ENCODE measurements at places on chromosomes 12 and 14.

DNA sequence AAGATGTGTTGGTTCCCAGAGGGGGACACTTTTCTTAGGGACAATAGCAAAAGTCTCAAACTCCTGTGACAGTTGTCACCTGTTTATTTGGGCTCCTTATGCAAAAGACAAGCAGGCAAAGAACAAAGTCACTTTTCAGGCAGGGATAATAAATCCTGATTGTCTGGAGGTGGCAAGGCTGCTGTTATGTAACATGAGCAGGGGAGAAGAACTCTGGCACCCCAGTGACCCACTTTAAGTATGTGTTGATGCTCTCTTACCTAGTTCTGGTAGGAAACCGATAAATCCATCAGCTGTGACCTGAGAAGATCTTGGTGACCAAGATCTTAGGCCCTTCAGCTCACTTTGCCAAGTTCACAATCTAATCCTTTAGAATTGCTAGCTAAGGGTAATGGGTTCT is 17.4 kb downstream of the MDGA2 start:
- no peak for DNase-seq

DNA sequence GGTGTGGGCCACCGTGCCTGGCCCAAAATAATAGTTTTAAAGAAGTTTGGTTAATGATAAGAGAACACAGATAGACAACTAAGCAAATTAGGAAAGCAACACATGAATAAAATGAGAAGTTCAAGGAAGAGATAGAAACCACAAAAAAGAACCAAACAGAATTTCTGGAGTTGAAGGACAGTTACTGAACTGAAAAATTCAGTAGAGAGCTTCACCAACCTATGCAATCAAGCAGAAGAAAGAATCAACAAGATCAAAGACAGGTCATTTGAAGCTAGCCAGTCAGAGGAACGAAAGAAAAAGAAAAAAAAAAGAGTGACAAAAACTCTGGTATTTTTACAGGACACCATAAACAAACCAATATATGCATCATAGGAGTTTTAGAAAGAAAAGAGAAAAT is 15.4 kb upstream of the KRT83 start:
- DNase-seq, result no peak

GRCh38 chr12:21221778-21222177 is 90.8 kb downstream of the SLCO1B1 start:
- no peak for DNase-seq

GRCh38 chr14:41302776-41303175 is 303.9 kb upstream of the LRFN5 start:
- no peak for DNase-seq

- DNase-seq, result no peak
These were observed 43.0 kb downstream of the SERPINA3 start for GRCh38 chr14:94655169-94655710.

DNA sequence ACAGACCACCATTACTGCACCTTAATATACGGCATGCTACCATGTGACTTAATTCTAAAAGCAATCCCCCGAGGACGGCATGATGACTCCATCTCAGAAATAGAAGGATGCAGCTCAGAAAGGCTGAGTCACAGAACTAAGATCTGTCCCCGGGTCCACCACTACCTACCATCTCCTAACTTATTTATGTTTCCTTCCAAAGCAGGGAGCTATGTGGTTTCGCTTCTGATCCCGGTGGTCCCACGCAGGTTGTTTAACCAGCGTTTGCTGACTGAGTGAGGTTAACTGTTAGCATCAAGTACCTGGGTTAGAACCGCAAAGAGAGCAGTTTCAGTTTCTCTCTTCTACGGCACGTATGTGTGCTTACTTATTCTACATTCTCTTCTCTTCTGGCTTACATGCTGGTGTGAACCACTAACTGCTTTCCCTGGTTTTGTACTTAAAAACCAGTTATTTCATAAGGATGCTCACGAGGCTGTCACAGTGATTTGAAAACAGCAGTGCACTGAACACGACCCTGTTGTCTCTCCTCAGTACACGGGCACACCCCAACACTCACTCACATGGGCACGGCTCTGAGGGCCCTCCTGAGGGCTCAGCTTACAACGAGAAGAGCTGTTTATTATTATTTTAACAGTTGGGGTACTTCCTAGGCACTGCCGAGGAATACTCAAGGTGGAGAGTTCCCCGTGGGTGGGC is 66.7 kb downstream of the CCDC88C start:
- no peak for DNase-seq

- DNase-seq, result no peak
These were observed 8.9 kb downstream of the MAP4K5 start for GRCh38 chr14:50523271-50524041.

- DNase-seq, result no peak
These were observed 19.5 kb downstream of the DICER1 start for GRCh38 chr14:95137804-95138167.

GRCh38 chr12:105319691-105320209 is 10.7 kb upstream of the C12orf75 start:
- DNase-seq, result no peak

- no peak for DNase-seq
These were observed 146.5 kb downstream of the KIF26A start for GRCh38 chr14:104284636-104285507.

GRCh38 chr14:95834496-95834895 is 42.1 kb upstream of the TUNAR start:
- DNase-seq, result no peak

DNA sequence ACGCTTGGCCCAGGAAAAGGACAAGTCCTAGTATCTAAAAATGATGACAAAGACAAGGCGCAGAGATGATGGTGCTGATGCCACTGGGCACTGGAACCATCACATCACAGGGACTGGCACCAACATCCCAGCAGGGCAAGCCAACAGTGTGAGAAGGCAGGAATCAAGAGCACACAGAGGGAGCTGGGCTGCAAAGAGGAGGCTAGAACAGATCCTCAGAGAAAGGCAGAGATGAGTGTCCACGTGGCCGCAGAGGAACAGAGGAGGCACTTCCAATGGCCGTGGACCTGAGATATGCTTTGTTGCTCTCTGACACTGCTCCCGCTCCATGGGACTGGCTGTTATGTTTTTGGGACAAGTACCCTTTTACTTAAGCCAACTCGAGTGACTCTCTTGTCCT is 17.9 kb downstream of the FOXN3 start:
- no peak for DNase-seq

GRCh38 chr12:11793921-11794710 is 144.6 kb downstream of the ETV6 start:
- DNase-seq, result no peak

- DNase-seq, result no peak
These were observed 75.9 kb downstream of the CCDC88C start for GRCh38 chr14:91341751-91342154.

GRCh38 chr12:85779768-85780167 is 56.4 kb downstream of the RASSF9 start:
- no peak for DNase-seq

DNA sequence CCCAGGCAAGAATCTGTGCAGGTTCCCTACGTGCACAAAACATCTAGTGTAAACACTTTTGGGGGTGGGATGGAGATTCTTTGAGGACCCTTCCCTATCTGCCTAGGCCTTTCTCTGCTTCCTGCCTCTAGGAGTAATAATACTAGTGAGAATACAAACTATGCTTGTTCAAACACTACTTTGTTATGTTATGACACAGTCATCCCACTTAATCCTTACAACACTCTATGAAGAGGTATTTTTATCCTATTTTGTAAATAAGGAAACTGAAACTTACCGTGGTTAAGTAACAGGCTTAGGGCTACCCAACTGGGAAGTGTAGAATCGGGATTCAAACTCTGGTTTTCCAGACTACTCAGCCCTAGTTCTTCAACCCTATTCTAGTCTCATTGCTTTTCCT is 96.5 kb downstream of the KCNA5 start:
- no peak for DNase-seq

- no peak for DNase-seq
These were observed 2.0 kb downstream of the FERMT2 start for GRCh38 chr14:52948836-52949235.

GRCh38 chr14:77140359-77141213 is 1.0 kb downstream of the ZDHHC22 start:
- no peak for DNase-seq

GRCh38 chr12:28872654-28873268 is 276.3 kb upstream of the FAR2 start:
- DNase-seq, result peak; percentile 76

DNA sequence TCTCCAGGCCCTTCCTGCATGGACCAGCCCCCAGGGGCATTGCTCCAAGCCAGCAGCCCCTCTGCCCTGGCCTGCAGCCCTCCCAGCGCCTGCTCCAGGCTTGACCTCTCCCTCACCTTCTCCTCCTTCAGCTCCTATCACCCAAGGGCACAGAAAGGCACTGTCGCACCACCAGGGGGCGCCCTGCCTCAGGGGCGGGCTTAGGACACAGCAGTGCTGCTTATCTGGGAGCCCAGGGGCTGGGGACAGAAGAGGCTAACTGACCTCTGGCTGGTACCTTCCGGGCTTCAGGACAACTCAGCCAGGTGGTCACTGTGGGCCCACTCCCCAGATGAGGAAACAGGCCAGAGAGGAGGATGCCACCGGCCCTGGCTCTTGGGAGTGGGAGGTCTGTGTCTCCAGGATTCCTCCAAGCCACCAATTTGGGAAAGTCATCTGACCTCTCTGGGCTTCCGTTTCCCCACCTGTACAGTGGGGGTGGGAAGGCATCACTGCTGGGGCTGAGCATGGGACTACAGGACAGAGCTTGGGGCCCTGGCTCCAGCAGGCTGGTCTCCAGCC is 25.3 kb upstream of the GPR132 start:
- peak; percentile 34 for DNase-seq

DNA sequence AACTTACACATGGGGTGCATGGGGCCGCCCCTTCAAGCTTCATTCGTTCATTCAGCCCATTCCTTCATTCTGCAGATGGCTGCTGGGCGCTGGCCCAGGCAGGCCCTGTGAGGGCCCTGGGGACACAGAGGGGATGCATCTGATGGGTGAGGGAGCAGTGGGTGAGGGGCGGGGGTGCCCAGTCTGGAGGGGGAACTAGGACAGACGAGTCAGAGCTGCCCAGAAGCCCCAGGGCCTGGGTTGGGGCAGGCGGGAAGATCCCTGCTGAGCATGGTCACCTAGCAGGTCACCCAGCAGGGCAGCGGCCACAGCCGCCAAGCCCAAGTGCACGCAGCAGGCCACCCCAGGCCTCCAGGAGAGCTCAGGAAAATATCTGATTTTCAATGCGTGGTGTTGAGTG is 14.1 kb downstream of the TRMT61A start:
- DNase-seq, result no peak

GRCh38 chr14:32407130-32407529 is 78.0 kb downstream of the AKAP6 start:
- no peak for DNase-seq

GRCh38 chr12:47267571-47267970 is 187.8 kb upstream of the AMIGO2 start:
- no peak for DNase-seq

DNA sequence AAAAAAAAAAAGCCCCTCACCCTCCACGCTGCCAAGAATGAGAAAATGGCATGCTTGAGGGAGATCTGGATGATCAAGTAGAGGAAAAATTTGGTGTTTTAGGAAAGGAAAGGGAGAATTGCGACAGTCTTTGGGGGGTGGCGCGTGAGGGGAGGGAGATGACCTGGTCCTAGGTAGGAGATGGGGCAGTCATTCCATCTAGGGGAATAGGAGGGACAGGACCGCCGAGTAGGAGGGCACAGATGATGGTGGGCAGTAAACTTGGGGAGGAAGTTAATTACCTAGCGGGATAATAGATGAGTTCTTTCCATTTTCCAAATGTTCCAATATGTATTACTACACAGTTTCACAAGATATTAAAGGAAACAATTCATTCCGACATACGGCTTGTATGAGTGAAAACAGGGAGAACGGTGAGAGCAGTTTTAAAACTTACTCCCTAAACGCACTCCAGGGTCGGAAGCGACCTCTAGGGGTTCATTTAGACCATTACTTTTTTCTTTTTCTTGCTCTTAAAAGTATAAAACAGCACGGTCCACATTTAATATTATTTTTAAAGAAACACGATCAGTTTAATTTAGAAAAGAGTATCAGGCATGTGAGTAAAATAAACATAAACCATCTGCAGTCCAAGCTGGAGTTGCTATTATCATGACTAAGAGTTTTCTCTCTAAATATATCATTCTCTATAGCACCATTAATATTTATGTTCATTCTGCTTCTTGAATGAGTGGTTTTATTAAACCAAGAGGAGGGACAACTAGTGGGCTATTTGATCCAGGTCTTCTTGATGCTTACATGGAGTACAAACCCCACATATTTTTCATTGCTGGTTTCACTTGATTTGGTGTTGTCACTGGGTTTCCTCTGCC is 3.0 kb upstream of the FNTB start:
- peak; percentile 42 for DNase-seq

GRCh38 chr14:105859717-105860614 is 333.6 kb downstream of the TMEM121 start:
- no peak for DNase-seq

GRCh38 chr12:54300732-54301427 is at the start of gene NFE2:
Gene NFE2 (minus strand): TSS chr12:54301015. CDS start chr12:54295248, 5,767 bp downstream.
- no peak for DNase-seq

GRCh38 chr12:11941606-11942337 is 129.0 kb upstream of the BCL2L14 start:
- DNase-seq, result no peak

DNA sequence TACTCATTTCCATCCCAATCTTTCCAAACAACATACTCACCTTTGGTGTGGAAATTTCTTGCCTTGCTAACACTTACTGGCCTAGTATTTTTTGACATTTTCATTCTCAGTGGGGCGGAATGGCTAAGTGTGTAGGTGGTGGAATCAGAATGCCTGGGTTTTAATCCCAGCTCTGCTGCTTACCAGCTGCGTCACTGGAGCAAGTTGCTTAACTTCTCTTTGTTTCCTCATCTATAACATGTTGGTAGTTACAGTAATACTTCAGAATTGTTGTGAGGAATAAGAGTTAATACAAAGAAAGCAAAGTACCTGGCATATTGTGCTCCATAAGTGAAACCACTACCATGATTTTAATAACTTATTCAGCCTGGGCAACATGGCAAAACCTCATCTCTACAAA is 3.0 kb upstream of the FAM177A1 start:
- DNase-seq, result no peak

DNA sequence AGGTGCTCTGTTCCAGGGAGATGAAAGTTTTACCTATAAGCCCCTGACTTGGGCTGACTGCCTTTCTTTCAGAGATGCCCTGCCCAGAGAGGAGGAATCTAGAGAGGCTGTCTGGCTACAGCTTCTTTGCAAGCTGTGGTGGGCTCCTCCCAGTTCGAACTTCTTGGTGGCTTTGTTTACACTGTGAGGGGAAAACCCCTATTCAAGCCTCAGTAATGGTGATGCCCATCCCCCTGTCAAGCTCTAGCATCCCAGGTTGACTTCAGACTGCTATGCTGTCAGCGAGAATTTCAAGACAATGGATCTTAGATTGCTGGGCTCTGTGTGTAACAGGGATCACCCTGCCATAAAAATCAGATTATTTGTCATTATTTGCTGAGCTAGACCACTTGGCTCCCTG is 377.6 kb downstream of the FLRT2 start:
- DNase-seq, result no peak
